CD14-positive monocyte (primary cell): ENCODE measurements at places on chromosomes 16 and 17.
A peak's percentile ranks its signal among the peaks of the same experiment; 100 is the strongest.

DNA sequence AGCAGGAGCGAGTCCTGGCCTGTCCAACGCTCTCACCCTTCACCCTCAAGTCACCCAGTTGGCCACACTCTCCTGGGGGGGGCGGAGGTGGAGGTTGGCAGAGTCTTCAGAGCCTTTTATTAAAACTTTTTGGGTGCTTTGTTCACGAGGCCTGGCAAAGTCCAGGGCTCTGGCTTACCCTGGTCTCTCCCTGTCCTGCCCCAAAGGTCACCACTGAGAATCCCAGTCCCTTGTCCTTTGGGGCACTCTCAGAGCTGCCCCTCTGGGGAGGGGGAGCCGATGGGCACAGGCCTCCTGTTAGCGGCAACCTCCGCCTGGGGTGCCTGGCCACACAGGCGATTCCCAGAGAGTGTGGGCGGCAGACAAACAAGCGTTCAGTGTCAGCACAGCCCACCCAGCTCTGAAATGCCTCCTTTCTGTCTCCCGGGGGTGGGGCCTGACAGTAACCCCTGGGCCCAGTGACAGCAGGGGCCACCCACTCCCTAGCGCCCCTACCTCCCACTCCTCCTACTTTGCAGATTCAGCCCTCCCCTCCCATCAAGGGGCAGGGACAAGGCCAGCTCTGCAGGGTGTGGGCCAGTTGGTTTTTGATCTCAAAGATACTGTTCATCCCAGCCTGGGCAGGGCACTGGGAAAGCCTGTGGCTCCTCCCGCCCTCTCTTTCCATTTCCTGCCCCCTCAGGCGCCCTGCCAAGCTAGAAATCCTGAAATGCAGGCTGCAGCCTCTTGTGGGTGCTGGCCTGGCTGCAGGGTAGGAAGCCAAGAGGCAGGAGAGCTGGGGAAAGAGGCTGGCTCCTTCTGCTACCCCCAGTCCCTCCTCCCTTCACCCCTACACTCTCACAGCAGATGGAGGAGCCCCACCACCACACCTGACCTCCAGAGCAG is 36.6 kb upstream of the EMP2 start:
- peaks cover 20% of the 10 kb centered on the region for H3K4me1 ChIP-seq
- no peaks in the 10 kb centered on the region for H3K36me3 ChIP-seq
- DNase-seq = no peak
- H3K4me3 ChIP-seq = no peak overlapping the region

- H3K4me1 ChIP-seq = no peaks in the 10 kb centered on the region
- no peaks in the 10 kb centered on the region for H3K36me3 ChIP-seq
- H3K27ac ChIP-seq = no peak overlapping the region
- no peak for DNase-seq
- H3K4me3 ChIP-seq = no peak overlapping the region
Measured at GRCh38 chr16:54174201-54174600, 112.4 kb downstream of the IRX3 start.

- DNase-seq = peak; percentile 99
- no peaks in the 10 kb centered on the region for H3K36me3 ChIP-seq
Measured at GRCh38 chr17:81735264-81736102, 23.4 kb downstream of the SLC25A10 start.

DNA sequence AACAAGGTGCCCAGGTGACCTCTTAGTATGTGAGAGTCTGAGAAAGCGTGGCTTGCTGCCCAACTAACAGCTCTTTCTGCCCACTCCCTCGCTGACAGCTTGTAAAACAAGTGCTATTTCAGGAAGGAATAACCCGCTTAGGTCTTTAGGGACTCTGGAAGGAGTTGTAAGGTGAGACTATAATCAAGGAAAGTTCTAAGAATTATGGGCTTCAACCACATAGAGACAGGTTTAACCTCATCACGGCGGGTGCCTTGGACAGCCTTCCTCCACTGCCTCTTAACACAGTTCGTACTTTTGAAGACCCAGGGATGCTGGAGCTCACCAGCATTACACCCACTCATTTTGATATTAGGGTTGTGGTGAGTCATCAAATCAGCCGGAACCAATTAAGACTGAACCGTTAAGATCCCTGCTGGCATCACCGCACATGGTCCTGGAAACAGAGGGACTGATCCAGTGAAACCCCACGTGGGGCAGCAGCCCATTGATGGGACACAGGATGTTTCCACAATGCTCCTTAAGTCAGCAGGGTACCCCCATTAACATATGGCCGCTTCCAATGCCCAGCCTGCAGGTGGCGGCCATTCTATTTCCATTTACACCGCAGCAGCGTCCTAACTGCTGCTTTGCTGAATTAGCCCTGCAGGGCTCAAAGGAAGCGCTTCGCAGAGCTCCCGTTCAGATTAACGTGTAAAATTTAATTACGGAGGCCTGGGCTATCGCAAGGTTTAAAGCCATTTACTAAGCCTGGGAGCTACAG is 176.6 kb upstream of the SDK2 start:
- H3K36me3 ChIP-seq = no peaks in the 10 kb centered on the region
- no peak for DNase-seq
- no peaks in the 10 kb centered on the region for H3K4me1 ChIP-seq
- no peaks in the 10 kb centered on the region for H3K27me3 ChIP-seq
- H3K4me3 ChIP-seq = no peak overlapping the region
- no peak overlapping the region for H3K27ac ChIP-seq

DNA sequence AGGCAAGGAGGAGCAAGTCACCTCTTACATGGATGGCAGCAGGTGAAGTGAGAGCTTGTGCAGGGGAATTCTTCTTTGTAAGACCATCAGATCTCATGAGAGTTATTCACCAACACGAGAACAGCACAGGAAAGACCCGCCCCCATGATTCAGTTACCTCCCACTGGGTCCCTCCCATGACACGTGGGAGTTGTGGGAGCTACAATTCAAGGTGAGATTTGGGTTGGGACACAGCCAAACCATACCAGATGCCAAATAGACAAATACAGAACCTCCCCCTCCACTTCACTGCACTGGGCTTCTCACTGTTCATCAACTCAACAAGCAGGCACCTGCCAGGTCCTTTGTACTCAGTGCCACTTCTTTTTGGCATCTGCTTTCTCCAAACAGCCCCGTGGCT is 100.2 kb downstream of the WSCD1 start:
- no peak overlapping the region for H3K27ac ChIP-seq
- DNase-seq = no peak
- H3K36me3 ChIP-seq = no peaks in the 10 kb centered on the region
- H3K4me3 ChIP-seq = no peak overlapping the region
- H3K27me3 ChIP-seq = no peaks in the 10 kb centered on the region

DNA sequence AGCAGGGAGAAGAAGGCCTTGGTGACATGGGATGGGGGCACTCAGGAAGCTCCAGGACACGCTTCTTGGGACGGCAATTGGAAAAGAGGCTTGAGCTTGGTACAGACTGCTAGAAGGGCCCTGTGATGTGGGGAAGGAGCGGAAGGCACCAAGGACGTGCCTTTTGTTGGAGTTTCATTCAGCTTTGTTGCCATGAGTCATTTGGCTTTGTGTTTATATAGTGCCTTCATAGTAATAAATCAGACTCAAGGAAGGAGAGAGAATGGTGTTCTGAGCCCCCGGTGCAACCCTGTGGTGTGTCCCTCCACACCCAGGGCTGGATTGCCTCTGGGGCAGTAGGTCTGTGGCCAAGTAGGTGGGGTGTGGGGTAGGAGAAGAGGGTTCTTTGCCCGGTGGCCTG is 7.4 kb upstream of the TBX4 start:
- H3K4me1 ChIP-seq = no peaks in the 10 kb centered on the region
- H3K27me3 ChIP-seq = peaks cover 44% of the 10 kb centered on the region
- no peak for DNase-seq
- H3K36me3 ChIP-seq = no peaks in the 10 kb centered on the region

DNA sequence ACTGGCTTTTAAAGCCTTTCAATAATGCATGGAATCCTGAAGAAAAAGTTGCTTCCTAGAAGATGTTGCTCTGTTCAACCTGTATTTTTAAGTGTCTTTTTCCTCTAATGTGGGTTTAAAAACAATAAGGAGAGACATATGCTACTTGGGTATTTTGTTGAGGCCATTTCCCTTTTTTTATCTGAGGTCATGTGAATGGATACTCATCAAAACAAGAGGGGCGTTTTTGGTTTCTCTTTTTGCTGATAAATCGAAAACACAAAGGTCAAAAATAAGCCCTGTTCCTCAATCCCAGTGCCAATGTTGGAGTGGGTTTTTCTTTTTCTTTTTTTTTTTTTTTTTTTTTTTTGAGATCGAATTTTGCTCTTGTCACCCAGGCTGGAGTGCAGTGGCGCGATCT is 468.0 kb upstream of the RBFOX1 start:
- no peak overlapping the region for H3K4me3 ChIP-seq
- H3K27ac ChIP-seq = no peak overlapping the region
- no peaks in the 10 kb centered on the region for H3K27me3 ChIP-seq
- H3K4me1 ChIP-seq = peaks cover 3% of the 10 kb centered on the region
- H3K36me3 ChIP-seq = no peaks in the 10 kb centered on the region

GRCh38 chr16:84785843-84786581 is 33.8 kb upstream of the CRISPLD2 start:
- H3K36me3 ChIP-seq = peaks cover 7% of the 10 kb centered on the region
- no peaks in the 10 kb centered on the region for H3K27me3 ChIP-seq
- no peak for DNase-seq
- H3K27ac ChIP-seq = no peak overlapping the region

GRCh38 chr16:15765880-15766279 is 90.9 kb downstream of the MYH11 start:
- no peaks in the 10 kb centered on the region for H3K27me3 ChIP-seq
- no peaks in the 10 kb centered on the region for H3K36me3 ChIP-seq
- DNase-seq = peak; percentile 13
- no peak overlapping the region for H3K27ac ChIP-seq
- H3K4me1 ChIP-seq = no peaks in the 10 kb centered on the region

DNA sequence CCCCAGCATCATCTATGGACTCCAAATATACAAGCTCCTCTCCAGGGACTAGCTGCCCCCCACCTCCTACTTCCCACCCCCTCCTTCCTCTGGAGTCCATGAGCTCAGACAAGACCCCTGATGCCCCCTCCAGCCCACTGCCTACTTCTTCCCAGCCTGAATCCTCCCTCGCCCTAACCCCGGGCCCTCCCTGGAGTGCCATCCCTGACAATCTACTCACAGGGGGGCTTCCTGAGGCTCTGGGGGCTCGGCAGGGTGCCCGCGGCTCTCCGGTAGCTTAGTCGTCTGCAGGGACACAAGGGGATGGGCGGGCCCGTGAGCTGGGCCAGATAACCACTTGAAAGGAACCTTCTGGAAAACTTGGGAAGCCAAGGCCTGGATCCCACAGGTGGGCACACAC is 15.1 kb downstream of the MPP3 start:
- peaks cover 15% of the 10 kb centered on the region for H3K4me1 ChIP-seq
- H3K36me3 ChIP-seq = no peaks in the 10 kb centered on the region
- no peak overlapping the region for H3K4me3 ChIP-seq
- DNase-seq = no peak

DNA sequence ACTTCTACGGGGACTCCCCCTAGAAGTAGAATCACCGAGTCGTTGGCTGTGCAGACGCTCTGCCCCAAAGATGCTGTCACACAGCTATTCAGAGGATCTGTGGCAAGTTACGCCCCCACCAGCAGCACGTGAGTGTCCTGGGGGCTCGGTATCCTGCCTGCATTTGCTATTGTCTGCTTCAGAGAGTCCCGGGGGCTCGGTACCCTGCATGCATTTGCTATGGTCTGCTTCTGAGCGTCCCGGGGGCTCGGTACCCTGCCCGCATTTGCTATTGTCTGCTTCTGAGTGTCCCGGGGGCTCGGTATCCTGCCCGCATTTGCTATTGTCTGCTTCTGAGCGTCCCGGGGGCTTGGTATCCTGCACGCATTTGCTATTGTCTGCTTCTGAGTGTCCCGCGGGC is 23.8 kb upstream of the ZNF469 start:
- no peak overlapping the region for H3K27ac ChIP-seq
- H3K4me3 ChIP-seq = no peak overlapping the region
- no peaks in the 10 kb centered on the region for H3K36me3 ChIP-seq
- H3K27me3 ChIP-seq = no peaks in the 10 kb centered on the region

- no peak overlapping the region for H3K27ac ChIP-seq
- H3K27me3 ChIP-seq = no peaks in the 10 kb centered on the region
- H3K36me3 ChIP-seq = no peaks in the 10 kb centered on the region
- H3K4me1 ChIP-seq = peaks cover 9% of the 10 kb centered on the region
- no peak overlapping the region for H3K4me3 ChIP-seq
Measured at GRCh38 chr17:10316801-10317542, 55.8 kb downstream of the MYH13 start.

DNA sequence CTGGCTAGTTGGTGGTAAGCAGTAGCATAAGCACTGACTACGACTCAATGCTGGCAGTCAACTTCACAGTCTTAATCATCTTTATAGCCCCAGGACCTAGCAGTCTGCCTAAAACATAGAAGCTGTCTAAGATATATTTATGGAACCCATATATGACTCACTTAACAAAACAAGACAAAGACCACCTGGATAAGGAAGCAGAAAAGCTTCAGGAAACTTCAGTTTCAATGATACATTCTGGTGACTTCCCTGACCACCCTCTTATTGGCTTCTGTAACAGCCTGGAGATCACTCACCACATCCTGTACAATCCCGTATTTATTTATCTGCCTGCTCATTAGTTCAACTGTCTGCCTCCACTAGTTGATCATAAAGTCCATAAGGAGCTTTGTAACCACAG is 95.5 kb downstream of the PMP22 start:
- no peaks in the 10 kb centered on the region for H3K36me3 ChIP-seq
- no peak for DNase-seq
- H3K4me1 ChIP-seq = no peaks in the 10 kb centered on the region
- no peak overlapping the region for H3K4me3 ChIP-seq
- no peaks in the 10 kb centered on the region for H3K27me3 ChIP-seq

GRCh38 chr16:17204644-17205043 is 266.1 kb downstream of the XYLT1 start:
- no peak overlapping the region for H3K27ac ChIP-seq
- H3K27me3 ChIP-seq = no peaks in the 10 kb centered on the region
- H3K4me1 ChIP-seq = peaks cover 25% of the 10 kb centered on the region
- DNase-seq = peak; percentile 23
- no peak overlapping the region for H3K4me3 ChIP-seq
- H3K36me3 ChIP-seq = peaks cover 9% of the 10 kb centered on the region

DNA sequence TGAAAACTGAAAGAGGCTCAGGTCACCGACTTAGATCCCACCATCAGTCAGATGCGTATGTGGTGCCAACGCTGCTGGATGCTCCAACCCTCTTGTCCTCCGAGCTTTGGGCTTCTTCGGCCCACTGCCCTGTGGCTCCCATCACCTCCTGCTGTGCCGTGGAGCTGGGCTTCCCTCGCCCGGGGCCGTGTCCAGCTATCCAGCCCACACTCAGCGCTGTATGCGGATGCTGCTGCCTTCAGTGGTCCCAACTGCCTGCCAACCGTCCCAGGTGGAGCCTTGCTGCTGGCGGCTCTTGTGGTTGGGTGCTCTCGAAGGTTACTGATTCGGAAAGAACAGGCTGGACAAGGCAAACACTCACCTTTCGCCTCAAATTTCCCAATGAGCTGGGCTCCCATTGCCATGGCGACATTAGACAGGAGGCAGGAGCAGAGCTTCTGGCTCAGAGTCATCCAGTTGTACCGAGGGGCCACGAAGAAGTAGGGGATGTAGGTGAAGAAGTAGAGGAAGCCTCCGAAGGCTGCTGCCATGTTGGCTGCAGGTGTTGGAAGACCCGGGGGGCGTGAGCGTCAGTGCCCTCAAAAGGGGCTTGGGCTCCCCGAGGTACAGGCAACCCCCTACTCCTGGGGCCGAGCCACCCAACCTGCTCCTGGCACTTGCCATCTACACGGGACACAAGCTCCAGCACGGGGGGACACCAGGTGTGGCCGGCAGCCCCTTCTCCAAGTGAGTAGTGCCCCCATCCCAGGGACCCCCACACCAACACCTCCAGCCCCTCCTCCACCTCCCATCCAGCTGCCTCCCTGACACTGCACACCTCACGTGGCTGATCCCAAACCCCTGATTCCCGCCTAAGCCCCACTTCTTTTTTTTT is 32.2 kb downstream of the ABCA3 start:
- no peaks in the 10 kb centered on the region for H3K4me1 ChIP-seq
- no peak for DNase-seq
- no peak overlapping the region for H3K27ac ChIP-seq
- H3K4me3 ChIP-seq = no peak overlapping the region
- H3K27me3 ChIP-seq = no peaks in the 10 kb centered on the region
